ENCODE measurements at places on chromosomes 1 and 21.

- no peak for DNase-seq
Measured at GRCh38 chr1:110591956-110592355, 14.2 kb downstream of the KCNA2 start.

DNA sequence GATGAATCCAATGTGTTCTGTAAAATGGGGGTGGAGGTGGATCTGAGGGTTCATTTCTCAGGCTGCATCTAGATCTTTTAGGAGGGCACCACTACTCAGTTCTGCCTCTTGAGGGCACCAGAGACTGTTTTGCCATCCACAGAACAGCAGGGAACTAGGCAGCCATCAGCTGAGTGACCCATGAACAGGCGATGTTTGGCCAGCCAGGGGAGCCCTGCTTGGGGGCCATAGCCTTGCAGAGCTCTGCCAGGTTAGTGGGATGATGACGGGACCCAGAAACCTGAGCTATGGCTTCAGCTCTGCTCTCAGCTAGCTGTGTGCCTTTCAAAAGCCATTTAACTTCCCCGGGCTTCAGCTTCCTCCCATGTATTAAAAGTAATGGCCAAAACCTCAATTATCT is 13.4 kb upstream of the NOS1AP start:
- DNase-seq = peak; percentile 79

GRCh38 chr1:29145739-29146437 is 22.2 kb upstream of the TMEM200B start:
- DNase-seq = no peak

DNA sequence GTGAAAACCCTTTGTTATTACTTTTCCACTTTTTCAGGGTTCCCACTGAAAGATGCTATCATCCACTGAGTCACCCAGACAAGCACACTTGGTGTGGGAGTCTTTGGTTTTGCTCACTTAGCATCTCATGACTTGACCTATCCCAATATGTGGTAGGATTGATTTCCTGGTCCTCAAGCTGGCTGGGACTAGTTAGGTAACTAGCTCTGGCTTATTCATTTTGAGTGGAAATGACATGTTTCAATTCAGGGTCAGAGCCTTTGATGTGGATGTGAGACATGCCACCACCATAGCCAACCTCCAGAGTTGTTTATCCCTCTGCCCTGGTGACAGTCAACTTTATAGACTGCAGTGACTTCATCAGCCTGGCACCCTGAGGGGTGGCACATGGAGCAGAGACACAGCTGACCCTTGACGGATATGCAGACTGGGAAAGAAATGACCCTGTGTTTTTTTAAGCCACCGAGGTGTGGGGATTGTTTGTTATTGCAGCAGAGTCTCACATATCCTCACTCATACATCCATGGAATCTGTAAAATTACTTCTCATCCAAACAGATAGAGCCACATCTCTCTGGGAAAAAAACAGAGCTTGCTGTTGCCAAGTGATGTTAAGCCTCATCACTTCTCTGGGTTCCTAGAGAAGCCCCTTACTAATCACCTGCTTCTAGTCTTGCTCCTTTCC is 699.9 kb downstream of the MATN1 start:
- no peak for DNase-seq

- no peak for DNase-seq
Measured at GRCh38 chr21:44295646-44296045, 4.2 kb upstream of the PFKL start.

- DNase-seq = peak; percentile 64
Measured at GRCh38 chr1:174965362-174966007, 34.3 kb upstream of the CACYBP start.

- DNase-seq = peak; percentile 98
Measured at GRCh38 chr1:28914228-28915030, at the start of gene EPB41. EPB41 (plus strand) TSS chr1:28914569; CDS start chr1:28987438, 72,869 bp downstream.

GRCh38 chr1:15948595-15949452 is 27.1 kb downstream of the ZBTB17 start:
- DNase-seq = no peak

DNA sequence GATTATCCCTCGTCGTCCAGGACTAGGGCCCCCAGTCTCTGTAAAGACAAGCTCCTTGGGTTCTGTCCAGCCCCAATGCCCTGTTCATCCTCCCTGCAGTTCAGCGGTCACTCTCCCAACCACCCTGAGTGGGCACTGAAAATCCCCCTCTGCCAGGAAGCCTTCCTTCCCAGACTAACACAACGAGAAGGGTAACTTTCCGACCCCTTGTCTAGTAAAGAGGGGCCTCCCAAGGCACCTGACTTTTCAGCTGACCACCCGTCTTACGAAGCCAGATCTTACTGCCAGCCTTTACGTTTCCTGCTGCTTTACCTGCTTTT is 13.4 kb downstream of the TMEM9 start:
- no peak for DNase-seq

GRCh38 chr1:115356356-115356755 is 18.3 kb upstream of the NGF start:
- no peak for DNase-seq

- DNase-seq = no peak
Measured at GRCh38 chr1:56639211-56639610, 5.9 kb upstream of the PRKAA2 start.

DNA sequence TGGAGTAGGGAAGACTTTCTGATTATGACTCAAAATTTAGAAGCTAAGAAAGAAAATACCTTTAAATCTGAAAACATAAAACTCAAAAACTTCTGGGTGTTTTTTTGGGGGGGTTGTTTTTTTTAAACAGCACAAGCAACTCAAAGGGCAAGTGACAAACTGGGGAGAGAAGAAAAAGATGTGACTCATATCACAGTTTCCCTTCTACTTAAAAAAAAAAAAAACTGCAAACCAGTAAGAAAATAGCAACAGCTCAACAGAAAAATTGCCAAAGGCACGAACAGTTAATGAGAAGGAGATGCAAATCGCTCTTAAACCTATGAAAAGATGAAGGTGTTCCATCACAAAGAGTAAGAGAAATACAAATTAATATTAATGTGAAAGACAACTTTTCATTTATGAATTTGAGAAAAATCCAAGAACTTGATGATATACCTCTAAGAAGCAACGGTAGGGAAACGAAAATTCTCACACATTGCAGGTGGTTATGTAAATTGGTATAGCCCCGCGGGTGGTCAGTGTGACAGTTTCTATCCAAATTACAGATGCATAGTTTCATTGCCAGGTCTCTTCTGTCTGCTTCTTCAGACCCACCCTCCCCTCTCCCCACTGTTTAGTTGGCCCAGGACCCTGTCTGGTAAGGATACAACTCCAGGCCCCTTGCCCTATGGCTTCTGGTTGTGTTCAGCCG is 9.0 kb downstream of the IFNAR2 start:
- DNase-seq = peak; percentile 75

GRCh38 chr1:31593770-31594632 is 17.7 kb downstream of the TINAGL1 start:
- DNase-seq = peak; percentile 87

DNA sequence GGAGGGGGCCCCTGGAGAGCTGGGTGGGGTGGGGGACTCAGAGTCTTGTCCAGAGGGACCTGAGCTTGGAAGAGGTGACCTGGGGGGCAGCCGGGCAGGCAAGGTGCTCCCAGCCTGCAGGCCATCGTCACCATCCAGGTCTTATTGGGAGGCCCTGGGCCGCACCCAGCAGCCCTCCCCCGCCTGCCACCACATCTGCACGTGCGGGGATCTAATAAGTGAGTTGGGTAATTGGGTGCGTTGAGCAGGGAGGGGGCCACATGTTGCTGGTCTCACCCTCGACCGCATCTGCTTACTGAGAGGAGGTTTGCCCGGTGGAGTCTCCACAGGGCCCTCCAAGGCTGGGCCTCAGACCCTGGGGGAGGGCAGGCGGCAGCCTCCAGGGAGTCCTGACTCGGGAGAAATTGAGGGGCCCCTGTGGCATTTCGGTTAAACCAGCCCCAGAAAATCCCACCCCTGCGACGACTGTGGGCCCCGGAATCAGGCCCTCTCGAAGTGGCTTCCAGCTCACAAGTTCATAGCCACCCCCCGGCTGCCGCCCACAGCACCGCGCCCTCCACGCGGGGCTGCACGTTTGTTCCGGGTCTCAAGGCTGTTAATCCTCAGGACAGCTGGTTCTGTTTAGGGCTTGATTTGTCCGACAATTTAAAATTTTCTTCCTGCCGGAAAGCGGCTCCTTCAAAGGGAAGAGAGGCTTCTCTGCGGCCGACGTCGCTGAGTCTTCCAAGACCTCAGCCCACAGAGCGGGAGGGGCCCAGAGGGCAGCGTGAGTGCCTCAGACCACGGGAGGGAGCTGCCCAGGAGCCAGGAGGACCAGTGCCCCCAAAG is 14.7 kb upstream of the COL6A2 start:
- no peak for DNase-seq

- no peak for DNase-seq
Measured at GRCh38 chr1:170587253-170587593, 55.3 kb downstream of the GORAB start.

DNA sequence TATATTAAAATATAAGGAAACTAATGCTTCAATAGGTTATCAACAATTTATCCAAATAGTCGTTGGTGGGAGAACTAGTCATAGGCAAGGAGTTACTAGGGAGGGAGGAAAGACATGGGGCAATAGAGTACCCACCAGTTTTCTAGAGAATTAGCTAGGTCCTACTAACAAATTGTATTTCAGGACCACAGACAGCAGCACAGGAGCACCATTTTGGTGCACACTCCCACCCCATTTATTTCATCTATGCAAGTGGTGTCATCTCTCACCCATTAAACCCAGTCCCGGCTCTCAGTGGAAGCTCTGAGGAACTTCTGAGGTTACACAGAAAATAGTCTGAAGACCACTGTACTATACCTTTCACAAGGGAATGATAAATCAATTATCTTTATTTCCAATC is 89.0 kb upstream of the BCAR3 start:
- peak; percentile 13 for DNase-seq

DNA sequence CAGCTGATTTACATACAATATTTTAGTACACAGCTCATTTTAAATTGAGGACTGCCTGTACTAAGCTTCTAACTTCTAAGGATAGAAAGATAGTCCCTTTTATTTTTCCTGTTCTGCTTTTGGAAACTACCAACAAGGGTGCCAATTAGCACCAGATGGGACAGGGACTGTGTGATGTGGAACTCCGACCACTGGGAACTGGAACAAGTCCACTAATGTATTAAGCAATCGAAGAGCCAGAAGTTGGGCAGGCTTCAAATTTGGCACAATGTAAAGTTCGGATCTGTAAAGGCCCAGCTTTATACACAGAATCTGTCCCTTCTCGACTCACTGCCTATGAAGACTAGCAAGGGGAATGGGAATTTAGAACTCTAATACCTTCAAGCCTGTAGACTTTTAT is 149.3 kb downstream of the ZC3H11B start:
- no peak for DNase-seq

DNA sequence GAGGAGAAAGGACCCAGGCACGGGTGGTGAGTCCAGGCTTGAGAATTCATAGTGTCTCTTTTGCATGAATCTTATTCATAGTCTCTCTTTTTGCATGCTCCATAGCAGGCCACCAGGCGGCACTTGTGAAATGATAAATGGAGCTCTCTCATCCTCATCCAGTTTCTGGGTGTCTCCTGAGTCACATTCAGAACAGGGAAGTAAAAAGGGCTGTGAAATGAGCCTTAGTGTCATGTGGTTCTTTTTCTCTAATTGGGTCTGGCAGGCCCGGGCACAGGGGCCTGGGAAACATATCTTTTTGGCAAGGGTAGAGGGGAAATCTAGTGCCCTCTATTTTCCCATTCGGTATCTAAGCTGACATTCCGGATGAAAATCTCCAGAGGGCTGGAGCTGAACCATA is 19.1 kb upstream of the NCF2 start:
- peak; percentile 87 for DNase-seq

- DNase-seq = no peak
Measured at GRCh38 chr1:58312971-58313563, 233.5 kb downstream of the OMA1 start.

- no peak for DNase-seq
Measured at GRCh38 chr1:100882698-100883097, 11.9 kb downstream of the EXTL2 start.

GRCh38 chr1:228099331-228099732 is 3.8 kb downstream of the C1orf35 start:
- DNase-seq = no peak

DNA sequence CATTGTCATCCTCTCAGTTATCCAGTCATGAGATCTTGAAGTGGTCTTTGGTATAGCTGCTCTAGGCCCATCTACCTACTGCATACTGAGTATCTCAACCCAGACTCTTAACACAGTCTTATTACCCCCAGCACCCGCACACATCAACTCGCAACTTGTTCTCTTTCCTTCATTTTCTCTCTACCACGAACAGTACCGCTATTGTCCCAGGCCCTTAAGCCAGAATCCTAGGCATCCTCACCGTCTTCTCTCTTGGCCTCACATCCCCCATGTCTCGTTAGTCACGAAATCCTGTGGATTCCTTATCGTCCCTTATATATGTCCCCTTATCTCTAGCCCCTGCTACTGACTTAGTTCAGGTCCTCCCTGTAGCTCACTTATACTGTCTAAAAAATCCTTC is 126.4 kb downstream of the TMEM53 start:
- DNase-seq = no peak

DNA sequence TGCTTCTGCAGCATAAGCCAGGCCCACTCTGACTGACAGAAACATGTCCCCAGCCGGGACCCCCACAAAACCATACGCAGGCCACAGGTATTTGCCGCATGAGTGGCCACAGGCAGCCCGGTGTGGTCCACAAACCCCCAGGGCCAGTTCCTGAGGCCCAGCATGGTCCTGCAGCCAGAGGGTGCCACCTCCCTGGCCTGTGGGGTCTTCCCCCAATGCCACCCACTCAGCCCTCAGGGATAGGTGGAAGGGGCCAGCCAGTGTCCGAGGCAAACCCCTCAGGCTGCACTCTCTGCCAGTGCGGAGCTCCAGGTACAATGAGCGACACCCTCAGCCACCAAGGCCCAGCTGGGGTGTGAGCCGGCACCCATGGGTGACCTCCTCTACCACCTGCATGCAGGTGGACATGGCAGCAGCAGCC is 43.5 kb downstream of the UBE2G2 start:
- DNase-seq = no peak

- DNase-seq = no peak
Measured at GRCh38 chr1:225936523-225936922, 4.5 kb downstream of the LEFTY2 start.

DNA sequence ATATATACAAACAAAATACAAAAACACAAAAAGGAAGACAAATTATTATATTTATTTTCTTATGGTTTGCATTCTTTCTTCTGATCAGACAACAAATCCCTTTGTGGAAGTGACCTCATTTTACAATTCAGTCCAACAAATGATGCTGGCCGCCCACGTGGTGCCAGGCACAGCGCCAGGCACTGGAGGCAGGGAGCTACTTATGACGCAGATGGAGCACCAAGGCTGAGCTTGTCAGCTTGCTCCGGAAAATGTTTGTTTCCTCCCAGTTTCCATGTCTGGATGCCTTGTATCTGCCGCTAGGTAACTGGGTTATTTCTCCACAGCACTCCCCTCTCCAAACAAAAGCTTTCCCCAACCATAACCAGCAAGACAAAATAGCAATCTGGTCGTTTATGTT is 30.7 kb upstream of the CD34 start:
- DNase-seq = no peak

- peak; percentile 67 for DNase-seq
Measured at GRCh38 chr1:206658264-206658980, 23.1 kb downstream of the DYRK3 start.

GRCh38 chr1:178650934-178651511 is 74.0 kb upstream of the RALGPS2 start:
- no peak for DNase-seq

All from NAMALWA (cell line).